ENCODE measurements at places on chromosomes 3 and 15.

- DNase-seq = no peak
Observed at GRCh38 chr3:161108840-161109239, 3.7 kb upstream of the B3GALNT1 start.

- no peak for DNase-seq
Observed at GRCh38 chr3:177778633-177779032, 581.4 kb upstream of the TBL1XR1 start.

- peak; percentile 17 for DNase-seq
Observed at GRCh38 chr15:59298225-59298853, 74.3 kb downstream of the MYO1E start.

GRCh38 chr3:123636431-123636841 is 51.6 kb upstream of the HACD2 start:
- no peak for DNase-seq

DNA sequence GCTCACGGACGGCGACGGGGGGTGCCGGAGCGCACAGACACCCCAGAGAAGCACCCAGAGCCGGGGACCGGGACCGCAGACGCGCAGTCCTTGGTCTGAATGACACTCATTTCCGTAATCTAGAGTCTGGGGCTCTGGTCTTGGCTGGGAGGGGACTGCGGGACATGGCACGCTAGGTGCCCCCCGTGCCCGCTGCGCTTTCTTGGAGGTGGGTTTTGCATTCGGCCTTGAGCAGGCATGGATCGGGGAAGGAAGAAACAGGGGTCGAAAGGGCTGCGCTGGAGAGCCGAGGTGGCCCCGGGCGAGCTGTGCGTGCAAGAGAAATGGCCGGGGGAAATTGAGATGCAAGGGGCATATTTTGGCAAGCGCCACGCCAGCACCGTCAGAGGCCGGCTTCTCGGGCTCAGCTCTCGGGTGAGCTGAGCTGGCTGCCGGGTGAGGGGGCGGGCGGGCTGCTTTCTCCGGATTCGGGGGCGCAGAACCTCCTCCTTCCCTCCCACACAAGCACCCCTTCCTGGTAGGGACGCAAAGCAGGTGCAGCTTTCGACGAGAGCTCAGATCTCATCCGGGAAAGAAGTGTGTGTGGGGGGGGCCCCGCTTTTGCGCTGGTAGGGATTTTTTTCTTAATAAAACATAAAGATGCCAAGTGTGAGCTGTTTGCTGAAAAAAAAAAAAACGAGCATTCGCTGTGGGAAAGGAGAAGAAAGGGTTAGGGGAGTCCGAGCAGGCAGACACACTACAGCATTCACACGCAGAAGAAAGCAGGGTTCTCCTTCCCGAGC is 963 bp upstream of the NTRK3 start:
- no peak for DNase-seq

DNA sequence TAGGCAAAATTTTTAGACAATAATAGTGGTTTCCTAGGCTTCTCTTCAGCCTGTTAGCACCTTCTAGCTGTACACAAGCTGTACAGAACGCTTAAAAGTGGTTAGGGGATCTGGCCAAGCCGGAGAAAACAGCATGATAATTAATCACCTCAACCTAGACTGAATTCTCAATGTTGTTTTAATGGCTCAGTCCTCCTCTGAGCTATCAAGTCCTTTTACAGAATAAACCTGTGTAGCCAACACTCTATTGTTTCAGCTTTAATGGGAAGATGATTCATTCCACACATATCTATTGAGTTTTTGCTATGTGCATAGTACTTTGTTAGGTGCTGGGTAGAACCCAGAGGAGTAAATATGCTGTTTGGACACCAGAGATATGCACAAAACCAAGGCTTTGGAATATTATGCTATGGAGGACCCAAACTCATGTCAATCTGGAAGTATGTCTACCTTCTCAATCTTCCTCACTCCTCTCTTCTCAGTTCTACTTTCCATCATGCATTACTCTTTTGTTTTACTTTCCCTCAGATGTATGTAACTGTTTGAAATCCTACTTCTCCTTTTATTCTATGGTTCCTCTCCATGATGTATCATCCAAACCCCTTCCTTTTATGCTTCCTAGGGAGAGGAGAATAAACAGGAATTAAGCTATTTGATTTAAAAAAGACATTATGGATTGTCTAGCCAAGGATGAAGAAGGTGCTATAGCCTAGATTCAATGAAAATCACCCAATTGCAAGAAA is 27.6 kb upstream of the UBE2E2 start:
- DNase-seq = no peak

- no peak for DNase-seq
Observed at GRCh38 chr15:44102675-44103254, 92.3 kb downstream of the FRMD5 start.

DNA sequence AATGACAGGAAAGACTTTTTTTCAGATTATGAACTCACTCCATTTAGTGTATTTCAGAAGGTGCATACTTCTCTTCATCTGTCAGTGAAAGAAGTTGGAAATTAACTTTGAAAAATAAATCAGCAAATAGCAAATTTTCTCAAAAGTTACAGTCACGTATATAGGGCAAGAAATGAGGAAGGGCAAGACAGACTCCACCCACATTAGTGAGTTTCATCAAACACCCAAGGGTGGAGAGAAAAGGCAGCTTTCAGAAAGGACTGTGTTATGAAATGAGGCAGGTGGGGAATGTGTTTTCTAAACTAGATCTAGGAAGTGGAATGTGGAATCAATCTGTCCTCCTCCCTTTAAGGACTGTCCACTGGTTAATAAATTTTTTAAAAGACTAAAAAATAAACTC is 2.9 kb downstream of the SLC22A13 start:
- no peak for DNase-seq

Measured in activated CD8-positive, alpha-beta memory T cell treated with anti-CD3 and anti-CD28 coated beads for 48 hours (primary cell).